NCI-H748 treated with DMSO at 0.1 percent for 48 hours (cell line): ENCODE measurements at places on chromosomes 3 and 15.

GRCh38 chr3:9769426-9770275 is at the start of gene CAMK1:
CAMK1 (minus strand) TSS chr3:9769947; CDS start chr3:9767749, 2,198 bp downstream.
- no peak for DNase-seq

DNA sequence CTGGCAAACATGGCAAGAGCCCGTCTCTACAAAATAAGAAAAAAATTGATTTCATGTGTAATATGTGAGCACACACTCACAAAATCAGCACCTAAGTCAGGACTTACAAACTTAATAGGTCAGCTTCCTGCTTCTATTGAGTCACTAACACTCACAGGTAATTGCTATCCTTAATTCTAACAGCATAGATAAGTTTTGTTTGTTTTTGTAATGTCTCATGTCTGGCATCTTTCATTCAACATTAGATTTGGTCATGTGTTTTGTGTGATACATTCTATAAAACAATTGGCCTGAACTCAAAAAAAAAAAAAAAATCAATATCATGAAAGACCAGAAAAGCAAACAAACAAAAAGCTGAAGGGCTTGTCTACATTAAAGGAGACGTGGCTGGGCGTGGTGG is 564.7 kb downstream of the AGBL1 start:
- peak; percentile 55 for DNase-seq

DNA sequence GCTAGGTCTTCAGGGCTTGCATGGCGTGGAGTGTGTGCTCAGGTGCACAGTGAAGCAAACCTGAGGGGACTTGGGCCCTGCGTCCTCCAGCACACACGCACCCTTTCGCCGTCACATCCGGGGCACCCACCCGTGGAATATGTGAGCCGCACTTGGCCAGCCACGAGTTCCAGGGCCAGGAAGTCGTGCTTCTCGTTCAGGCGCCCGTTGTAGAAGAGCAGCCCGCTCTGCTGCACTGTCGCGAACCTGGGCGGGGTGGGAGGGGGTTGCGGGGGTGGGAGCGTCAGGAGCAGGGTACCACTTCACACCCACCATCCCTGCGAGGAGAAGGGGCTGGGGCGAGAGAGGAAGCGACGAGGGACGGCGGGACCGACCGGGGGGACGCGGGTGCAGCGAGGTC is 7.1 kb downstream of the CELSR3 start:
- DNase-seq, result no peak

DNA sequence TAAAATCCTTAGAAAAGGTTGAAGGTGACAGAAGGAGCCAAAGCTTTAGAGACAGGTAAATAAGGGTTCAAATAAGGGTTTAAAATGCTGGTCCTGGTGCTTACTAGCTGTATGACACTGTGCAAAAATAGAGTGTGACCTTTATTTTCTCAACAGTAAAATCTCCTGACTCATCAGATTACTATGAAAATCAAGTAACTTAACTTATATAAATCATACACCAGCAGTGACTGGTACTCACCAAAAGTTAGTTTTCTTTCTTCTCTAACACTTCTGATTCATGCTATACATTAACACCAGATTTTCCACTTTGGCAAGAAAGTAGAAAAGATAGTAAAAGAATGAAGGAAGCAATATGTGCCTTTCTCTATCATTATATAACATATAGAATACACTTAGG is 205.9 kb upstream of the GBE1 start:
- DNase-seq, result no peak

DNA sequence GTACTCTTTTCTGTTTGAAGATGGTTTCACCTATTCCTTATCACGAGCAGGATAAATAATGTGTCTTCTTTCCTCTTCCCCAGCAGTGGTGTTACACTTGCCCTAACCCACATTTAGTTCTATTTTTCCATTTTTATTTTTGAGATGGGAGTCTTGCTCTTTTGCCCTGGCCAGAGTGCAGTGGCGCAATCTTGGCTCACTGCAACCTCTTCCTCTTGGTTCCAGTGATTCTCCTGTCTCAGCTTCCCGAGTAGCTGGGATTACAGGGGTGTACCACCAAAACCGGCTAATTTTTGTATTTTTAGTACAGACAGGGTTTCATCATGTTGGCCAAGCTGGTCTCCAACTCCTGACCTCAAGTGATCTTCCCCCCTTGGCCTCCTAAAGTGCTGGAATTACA is 372.4 kb downstream of the FOXP1 start:
- DNase-seq, result no peak
